Hematopoietic multipotent progenitor cell treated with erythropoietin and hydrocortisone succinate and interleukin-3 and kit ligand, for 8 days (in vitro differentiated cells): ENCODE measurements at places on chromosomes 4 and X.

DNA sequence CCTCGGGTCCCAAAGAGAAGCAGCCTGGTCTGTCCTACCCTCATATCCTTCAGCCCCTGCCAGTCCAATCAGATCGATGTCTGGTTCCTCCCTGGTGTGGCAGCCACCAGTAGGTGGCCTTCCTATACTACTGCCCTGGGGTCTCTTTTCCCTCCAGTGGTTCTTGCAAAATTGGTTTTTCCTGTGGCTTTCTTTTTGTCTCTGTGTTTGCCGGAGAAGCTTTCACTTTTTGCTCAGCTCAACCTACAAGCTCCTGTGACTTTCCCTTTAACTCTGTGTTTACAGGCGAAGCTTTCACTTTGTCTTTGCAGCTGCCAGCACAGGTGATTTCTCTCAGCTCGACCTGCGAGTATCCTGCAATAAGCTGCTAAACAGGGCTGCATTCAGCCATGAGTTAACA, 46.8 kb downstream of the UGT2A3 start:
- DNase-seq = no peak

DNA sequence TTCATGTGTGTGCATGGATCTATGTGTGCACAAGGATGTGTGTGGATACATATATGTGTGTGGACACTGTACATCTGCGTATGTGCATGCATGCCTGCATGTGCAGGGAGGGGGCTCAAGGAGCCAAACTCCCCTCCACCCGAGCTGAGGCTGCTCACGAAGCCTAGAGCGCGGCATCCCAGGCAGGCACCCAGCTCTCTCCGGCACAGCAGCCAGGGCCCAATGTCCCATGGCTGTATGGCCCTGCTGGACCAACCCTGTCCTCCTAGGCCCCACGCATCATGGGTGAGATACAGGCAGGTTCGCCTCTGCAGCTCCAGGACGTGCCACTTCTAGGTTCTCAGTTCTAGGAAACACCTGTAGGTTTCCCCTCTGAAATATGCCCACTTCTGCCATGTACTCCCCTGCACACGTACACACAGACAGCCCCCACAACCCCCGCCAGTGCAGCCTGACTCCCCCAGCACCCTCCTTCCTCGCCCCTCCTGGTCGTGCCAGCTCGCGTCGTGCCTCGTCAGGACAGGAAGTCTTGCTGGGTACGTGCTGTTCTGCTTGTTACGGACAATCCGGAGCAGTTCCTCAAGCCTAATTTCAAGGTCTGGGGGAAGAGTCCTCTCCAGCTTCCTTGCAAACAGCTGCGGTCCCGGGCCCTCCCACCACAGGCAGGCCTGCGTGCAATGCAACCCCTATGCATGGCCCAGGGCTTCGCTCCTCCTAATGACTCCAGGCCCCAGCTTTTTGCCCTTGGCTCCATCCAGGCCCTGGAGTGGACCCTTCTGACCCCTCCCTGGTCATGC, 3.2 kb upstream of the ADRA2C start:
- DNase-seq = no peak

DNA sequence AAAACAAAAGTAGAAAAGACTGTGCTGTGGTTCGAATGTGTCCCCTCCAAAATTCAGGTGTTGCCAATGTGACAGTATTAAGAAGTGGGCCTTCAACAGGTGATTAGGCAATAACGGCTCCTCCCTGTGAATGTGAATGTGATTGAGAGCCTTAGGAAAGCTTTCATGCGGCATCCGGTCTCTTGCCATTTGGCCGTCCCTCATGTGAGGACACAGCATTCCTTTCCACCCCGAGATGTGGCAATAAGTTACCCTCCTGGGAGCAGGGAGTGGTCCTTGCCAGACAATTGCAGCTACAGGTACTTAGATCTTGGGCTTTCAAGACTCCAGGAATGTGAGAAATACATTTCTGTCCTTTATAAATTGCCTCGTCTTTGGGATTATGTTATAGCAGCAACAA, 129.3 kb downstream of the CPEB2 start:
- DNase-seq = no peak

DNA sequence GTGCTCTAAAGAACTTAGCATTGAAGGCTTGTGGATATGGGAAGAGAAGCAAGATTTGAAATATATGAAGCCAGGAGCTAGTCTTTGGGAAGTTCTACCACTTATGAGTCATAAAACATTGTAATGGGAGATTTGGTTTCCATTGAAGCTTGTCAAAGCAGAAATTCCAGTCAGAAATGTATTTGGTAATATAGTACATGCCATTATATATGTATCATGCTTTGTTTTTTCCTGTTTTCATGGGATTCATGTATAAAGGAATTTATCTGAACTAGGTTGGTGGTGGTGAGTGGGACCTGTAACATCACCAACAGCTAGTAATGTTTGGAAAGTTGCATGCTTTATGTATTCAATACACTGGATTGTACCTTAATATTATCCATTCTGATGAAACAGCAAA, 14.6 kb upstream of the DCAF8L2 start:
- no peak for DNase-seq

DNA sequence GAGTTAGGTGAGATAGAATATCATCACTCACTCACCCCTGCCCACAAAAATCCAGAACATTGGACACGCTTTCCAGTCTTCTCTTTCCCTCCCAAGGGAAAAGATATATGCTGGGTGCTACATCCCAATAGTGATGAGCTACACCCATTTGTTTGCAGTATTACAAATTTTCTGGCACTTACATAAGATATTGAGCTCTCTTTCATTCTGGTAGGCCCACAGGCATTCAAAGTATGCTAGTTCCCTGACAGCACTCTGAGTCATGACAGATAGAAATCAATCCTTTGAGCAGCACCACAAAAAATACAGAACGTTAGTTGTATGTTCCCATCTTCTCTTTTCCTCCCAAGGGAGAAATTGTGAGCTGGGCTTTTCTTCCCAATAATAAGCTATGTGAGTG, 477.6 kb upstream of the GRID2 start:
- no peak for DNase-seq

- DNase-seq = no peak
These were observed 88.2 kb downstream of the TASL start for GRCh38 chrX:30489323-30489722.

GRCh38 chr4:3834663-3835521, 68.7 kb downstream of the ADRA2C start:
- no peak for DNase-seq

GRCh38 chrX:123361371-123361770, 177.3 kb downstream of the GRIA3 start:
- DNase-seq = no peak

DNA sequence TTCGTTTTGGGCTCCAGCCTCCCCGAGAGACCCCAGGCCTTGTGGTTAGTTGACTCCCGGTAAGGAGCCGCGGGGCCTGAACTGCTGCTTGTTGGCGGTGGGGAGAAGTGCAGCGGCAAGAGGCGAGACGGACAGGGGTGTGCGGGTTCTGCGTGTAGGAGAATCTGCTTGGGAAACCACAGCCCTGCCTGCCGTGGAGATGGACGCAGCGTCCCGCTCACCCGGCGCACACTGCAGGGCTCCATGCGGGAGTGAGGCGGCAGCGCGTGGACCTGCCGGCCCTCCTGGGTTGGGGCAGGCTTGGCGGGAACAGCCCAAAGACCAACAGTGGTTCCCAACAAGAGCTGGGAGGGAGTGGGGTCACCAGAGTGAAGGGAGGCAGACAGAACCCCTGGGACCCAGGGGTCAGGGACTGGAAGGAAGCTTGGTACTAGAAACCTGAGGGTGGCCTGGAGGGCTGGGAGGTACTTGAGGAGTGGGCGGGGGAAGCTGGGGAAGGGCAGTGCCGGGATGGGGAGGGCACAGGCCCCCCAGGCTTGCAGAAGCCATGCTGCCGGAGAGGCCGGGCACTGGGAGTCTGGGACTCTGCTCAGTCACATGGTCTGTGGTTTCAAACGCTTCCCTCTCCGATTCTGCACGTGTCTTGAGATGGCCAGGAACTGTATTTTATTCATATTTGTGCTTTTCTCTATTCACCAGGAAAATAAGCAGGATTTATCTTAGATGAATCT, 70.8 kb downstream of the RGS12 start:
- no peak for DNase-seq

DNA sequence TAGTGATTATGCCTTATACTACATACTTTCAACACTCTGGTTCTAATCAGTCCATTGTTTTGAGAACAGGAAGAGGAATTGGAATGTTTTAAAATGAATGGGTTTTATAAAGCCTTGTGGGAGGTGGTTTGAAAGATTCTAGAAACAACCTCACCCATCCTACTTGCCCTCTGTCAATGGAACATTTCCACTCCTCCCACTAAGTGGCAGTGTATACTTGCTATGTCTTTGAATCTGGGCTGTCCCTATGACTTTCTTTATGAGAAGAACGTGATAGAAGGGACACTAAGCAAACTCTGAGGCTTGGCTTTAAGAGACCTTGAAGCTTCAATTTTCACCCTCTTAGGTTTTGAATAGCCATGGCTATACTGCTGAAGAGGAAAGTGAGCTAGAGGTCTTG, 611.2 kb downstream of the PPP4R3C start:
- no peak for DNase-seq

GRCh38 chr4:46804781-46805413, 104.1 kb downstream of the COX7B2 start:
- DNase-seq = no peak

DNA sequence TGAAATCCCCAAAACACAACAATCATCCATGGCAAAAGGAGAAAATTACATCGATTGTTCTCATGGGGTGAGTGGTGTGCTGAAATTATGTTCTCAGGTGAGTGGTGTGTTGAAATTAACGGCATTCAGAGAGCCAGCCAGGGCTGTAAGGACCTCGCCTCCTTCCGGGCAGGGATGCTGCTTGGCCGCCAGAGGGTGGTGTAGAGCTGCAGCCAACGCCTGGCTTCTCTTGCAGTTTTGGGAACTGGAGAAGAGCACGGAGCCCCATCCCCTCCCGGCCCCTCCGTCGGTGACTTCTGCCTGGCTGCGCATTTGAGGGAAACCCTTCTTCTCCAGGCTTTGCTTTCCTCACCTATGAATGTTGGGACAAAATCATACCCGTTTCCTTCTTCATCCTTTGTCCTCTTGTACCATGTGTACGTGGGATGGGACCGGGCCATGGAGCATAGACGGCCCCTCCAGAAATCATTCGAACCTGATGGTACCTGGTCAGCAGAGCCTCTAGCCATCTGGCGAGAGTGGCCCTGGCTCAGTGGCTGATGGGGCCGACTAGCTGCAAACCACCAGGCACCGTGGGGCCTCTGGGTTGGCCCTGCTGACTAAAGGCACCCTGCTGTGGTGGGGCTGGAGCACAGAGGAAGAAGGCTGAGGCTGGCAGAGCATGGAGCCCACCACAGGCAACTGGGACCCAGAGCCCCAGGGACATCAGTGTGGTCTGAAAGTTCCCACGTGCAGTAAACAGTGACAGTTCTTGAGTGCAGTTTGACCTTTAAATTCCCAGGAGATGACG, 28.4 kb downstream of the TRMT44 start:
- peak; percentile 50 for DNase-seq

GRCh38 chrX:87727620-87728019, 210.0 kb downstream of the KLHL4 start:
- DNase-seq = no peak

DNA sequence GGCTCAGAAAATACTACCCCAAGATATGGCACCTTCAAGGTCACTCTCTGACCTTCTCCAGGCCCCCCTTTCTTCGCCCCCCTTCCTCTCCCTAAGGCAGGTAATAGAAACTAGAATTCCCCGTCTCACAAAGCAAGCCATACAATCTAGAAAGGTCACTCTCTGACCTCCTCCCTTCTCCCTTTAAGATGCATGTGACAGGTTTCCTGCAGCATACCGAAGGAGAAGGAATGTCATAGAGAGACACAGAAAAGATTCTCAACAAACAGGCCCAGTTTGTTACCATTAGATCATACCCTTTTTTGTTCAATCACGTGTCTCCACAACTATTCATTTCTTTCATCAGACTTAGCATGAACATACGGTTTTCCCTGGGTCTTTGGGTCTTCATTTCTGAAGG, 51.2 kb upstream of the RBMXL3 start:
- DNase-seq = no peak

GRCh38 chr4:41418444-41418843, 119.5 kb upstream of the LIMCH1 start:
- DNase-seq = no peak
